ENCODE measurements at places on chromosomes 16 and 17.

DNA sequence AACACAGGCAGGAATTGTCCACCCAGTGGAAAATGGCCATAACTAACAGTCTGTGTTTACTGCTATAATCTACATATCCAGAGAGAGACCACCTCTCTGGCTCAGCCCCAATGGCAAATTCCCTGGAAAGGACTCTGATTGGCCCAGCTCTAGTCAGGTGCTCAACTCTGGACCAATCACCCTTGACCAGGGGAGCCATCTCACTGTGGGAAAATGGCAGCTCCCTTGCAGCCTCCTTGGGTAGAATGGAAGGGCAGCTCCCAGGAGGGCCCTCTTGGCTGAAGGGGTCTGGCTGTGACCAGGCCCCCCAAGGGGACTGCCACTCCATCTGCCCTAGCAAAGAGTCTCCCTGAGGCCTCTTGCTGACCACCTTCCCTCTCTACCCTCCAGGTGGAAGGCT, 3.1 kb downstream of the ALOX15B start:
- H3K27ac ChIP-seq = no peak overlapping the region
- DNase-seq = no peak
- H3K4me1 ChIP-seq = peaks cover 25% of the 10 kb centered on the region
- H3K27me3 ChIP-seq = no peaks in the 10 kb centered on the region
- no peak overlapping the region for H3K4me3 ChIP-seq

DNA sequence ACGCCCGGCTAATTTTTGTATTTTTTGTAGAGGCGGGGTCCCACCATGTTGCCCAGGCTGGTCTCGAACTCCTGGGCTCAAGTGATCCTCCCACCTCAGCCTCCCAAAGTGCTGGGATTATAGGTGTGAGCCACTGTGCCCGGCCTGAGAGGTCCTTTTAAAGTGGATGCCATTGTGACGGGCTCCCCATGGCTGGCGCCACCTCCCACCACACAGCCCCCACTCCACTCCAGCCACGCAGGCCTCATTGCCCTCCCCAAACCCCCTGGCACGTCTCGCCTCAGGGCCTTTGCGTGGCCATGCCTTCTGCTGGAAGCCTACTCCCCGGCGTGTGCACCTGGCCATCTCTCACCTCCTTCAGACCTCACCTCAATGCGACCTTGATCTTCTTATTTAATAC, 11.9 kb upstream of the KDM6B start:
- DNase-seq = no peak
- no peak overlapping the region for H3K27ac ChIP-seq
- H3K27me3 ChIP-seq = no peaks in the 10 kb centered on the region
- no peaks in the 10 kb centered on the region for H3K36me3 ChIP-seq

DNA sequence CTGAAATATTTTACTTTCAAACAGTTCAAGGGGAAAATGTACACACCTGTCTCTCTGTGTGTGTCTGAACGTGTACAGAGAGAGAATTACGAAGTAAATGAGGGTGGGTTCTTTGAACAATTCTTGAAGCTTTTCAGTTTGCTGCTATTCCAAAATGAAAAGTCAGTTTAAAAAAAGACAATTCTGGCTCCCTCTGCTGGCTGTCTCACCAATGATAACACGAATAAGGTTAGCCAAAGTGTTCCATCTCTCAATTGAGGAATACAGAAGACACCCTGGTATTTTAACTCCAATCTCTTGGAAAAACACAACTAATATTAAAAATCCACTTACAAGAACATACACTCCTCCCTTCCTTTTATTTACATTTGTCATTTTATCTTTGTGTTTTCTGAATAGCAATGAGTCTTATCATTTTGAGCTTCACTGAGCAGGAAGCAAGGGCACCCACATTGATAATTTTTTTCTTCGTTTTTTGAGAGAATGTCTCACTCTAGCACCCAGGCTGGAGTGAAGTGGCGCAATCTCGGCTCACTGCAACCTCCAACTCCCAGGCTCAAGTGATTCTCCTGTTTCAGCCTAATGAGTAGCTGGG, 20.5 kb downstream of the EFTUD2 start:
- H3K27ac ChIP-seq = no peak overlapping the region
- H3K27me3 ChIP-seq = no peaks in the 10 kb centered on the region
- H3K4me3 ChIP-seq = no peak overlapping the region
- no peaks in the 10 kb centered on the region for H3K4me1 ChIP-seq

DNA sequence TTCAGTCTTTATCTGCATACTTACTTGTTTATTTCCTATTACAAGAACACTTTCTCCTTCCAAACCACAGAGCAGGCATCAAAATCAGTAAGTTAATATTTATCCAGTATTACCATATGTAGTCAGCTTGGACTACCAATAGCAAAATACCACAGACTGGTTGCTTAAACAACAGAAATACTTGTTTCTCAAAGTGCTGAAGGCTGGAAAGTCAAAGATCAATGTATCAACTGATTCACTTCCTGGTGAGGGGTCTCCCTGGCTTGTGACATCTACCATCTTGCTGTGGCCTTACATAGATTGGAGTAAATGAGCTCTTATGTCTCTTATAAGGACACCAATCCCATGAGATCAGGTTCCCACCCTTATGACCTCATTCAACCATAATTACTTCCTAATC, 2.6 kb downstream of the STXBP4 start:
- no peaks in the 10 kb centered on the region for H3K27me3 ChIP-seq
- no peaks in the 10 kb centered on the region for H3K36me3 ChIP-seq
- no peak for DNase-seq
- H3K4me3 ChIP-seq = no peak overlapping the region

- H3K27ac ChIP-seq = no peak overlapping the region
- H3K4me1 ChIP-seq = peaks cover 25% of the 10 kb centered on the region
- DNase-seq = no peak
Observed at GRCh38 chr17:39011907-39012468, 44.8 kb upstream of the FBXO47 start.

DNA sequence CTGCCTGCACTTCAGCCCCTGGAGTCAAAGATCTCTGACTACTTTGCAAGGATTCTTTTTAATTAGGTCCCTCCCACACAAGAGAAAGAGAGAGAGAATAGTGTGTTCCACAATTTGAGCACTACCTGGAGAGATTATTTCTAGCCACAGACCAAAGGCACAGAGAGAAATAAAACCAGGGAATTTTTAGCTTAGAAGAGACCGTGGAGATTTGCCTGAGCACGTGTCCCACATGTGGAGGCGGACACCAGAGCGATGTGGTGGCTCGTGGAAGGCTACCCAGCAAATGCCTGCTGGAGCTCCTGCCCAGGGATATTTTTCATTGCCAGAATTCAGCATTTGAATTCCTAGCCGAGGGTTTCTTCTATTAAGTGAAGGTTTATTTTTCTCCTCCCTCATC, 50.6 kb downstream of the MGAT5B start:
- H3K27ac ChIP-seq = no peak overlapping the region
- H3K36me3 ChIP-seq = no peaks in the 10 kb centered on the region
- DNase-seq = no peak
- H3K4me3 ChIP-seq = no peak overlapping the region

DNA sequence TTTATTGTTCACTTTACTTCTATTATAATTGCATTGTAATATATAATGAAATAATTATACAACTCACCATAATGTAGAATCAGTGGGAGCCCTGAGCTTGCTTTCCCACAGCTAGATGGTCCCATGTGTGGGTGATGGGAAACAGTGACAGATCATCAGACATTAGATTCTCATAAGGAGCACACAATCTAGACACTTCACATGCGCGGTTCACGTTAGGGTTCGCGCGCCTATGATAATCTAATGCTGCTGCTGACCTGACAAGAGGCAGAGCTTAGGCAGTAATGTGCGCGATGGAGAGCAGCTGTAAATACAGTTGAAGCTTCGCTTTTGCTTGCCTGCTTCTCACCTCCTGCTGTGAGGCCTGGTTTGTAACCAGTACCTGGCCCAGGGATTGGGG, 40.2 kb downstream of the BCAS3 start:
- DNase-seq = no peak
- H3K4me1 ChIP-seq = no peaks in the 10 kb centered on the region
- no peaks in the 10 kb centered on the region for H3K27me3 ChIP-seq
- no peaks in the 10 kb centered on the region for H3K36me3 ChIP-seq
- no peak overlapping the region for H3K4me3 ChIP-seq

- H3K27ac ChIP-seq = no peak overlapping the region
- DNase-seq = no peak
- H3K4me1 ChIP-seq = no peaks in the 10 kb centered on the region
- no peaks in the 10 kb centered on the region for H3K27me3 ChIP-seq
- no peaks in the 10 kb centered on the region for H3K36me3 ChIP-seq
Observed at GRCh38 chr16:55001931-55002330, 71.3 kb downstream of the IRX5 start.

GRCh38 chr16:70018254-70018653, 67.1 kb downstream of the CLEC18A start:
- no peaks in the 10 kb centered on the region for H3K4me1 ChIP-seq
- no peak for DNase-seq
- H3K27me3 ChIP-seq = no peaks in the 10 kb centered on the region

DNA sequence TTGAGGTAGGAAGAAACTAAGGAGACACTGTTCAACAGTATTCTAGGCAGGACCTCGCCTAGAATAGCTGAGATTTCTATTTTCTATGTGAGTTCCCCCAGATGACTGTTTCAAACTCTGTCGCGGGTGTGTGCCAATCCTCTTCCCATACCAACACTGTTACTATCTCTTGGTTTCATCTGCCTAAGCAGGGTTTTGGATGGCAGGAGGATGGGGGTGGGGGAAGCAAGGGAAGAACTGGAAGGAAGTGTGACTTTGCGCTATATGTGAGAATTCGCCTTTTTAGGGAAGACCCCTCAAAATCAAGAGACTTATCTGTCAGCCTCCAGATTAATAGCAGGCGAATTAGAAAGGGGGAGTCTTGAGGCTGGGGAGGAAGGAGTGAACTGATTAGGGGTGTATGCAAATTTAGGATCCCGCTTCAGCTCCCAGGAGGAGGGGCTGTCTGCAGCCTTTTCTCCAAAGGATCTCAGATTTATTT, 521 bp upstream of the G6PC3 start:
- no peaks in the 10 kb centered on the region for H3K27me3 ChIP-seq
- H3K36me3 ChIP-seq = peaks cover 2% of the 10 kb centered on the region
- H3K4me1 ChIP-seq = peaks cover 40% of the 10 kb centered on the region
- peak overlapping the region; percentile 55 for H3K4me3 ChIP-seq
- no peak for DNase-seq
- peak overlapping the region; percentile 77 for H3K27ac ChIP-seq

DNA sequence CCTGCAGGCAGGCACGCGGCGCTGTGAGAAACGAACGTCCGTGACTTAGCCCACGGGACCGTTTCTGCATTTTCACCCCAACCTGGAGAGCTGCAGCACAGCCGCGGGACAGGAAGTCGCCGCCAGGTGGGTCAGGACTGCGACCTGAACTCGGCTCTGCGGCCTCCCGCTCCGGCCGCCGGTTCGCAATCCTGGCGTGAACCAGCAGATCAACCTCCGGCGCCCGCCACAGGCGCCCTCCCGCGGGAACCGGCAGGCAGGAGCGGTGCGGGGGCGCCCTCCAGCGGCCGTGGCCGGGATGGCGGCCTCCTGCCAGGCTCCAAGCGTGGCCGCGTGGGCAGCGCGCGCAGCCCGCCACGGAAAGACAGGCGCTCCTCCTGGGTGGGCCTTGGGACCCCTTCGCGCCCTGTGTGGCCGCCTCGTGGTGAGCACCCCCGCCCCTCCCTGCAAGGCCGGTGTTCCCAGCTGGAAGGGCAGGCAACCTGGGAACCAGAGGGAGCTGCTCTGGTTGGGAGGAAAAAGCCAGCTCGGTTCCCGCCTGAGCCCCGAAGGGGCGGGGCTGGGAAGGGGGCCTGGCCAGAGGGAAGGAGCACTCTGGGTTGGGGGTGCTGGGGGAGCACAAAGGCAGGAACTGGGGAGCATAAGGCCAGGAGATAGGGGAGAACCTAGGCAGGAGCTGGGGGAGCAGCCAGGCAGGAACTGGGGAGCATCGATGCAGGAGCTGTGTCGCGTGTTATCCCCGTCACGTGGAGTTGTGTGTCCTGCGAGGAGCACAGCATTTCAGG, 28.2 kb downstream of the ACTG1 start:
- H3K27me3 ChIP-seq = no peaks in the 10 kb centered on the region
- H3K4me1 ChIP-seq = peaks cover 52% of the 10 kb centered on the region
- H3K4me3 ChIP-seq = peak overlapping the region; percentile 38
- DNase-seq = no peak
- no peaks in the 10 kb centered on the region for H3K36me3 ChIP-seq

DNA sequence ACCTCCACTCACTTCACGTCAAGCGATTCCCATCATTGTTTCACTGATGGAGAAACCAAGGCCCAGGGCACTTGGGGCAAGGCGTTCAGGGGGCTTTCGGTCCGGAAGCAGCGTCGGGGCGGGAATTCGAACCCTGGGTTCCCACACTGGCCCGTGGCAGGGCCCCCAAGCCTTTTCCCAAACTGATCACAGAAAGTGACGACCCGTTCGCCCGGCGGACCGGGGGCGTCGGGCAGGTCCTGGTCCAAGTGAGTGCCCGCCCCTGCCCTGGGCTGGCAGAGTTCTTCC, 856 bp upstream of the MON1B start:
- H3K27ac ChIP-seq = peak overlapping the region; percentile 85
- no peaks in the 10 kb centered on the region for H3K36me3 ChIP-seq
- no peaks in the 10 kb centered on the region for H3K27me3 ChIP-seq
- H3K4me1 ChIP-seq = peaks cover 17% of the 10 kb centered on the region
- H3K4me3 ChIP-seq = peak overlapping the region; percentile 90
- no peak for DNase-seq

GRCh38 chr16:85909932-85910853, 11.2 kb downstream of the IRF8 start:
- DNase-seq = no peak
- no peaks in the 10 kb centered on the region for H3K4me1 ChIP-seq
- H3K4me3 ChIP-seq = no peak overlapping the region
- no peaks in the 10 kb centered on the region for H3K36me3 ChIP-seq

DNA sequence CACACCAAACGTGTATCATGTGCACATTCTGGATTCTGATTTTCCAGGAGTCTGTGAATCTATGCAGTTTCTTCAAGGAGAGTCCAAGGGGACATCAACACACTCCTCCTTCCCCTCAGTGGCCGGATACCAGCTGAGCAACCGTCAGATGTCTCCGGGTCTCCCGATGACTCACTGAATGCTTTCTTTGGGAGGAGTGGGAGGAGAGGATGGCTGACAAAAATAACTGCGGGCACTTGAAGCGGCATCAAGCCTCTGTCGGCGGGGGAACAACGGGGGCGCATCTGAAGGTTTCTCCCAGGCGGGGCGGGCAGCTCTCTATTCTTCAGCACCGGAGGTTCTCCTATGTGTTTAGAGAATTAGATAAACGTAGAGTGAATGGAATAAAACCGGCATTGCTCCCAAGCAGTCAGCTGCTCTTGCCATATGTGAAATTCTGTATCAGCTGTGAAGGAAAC, 24.6 kb upstream of the LRRC75A start:
- H3K36me3 ChIP-seq = no peaks in the 10 kb centered on the region
- peak overlapping the region; percentile 28 for H3K4me3 ChIP-seq
- H3K27ac ChIP-seq = peak overlapping the region; percentile 35

- no peak for DNase-seq
- no peak overlapping the region for H3K4me3 ChIP-seq
- H3K27me3 ChIP-seq = no peaks in the 10 kb centered on the region
- no peaks in the 10 kb centered on the region for H3K4me1 ChIP-seq
- no peak overlapping the region for H3K27ac ChIP-seq
- H3K36me3 ChIP-seq = no peaks in the 10 kb centered on the region
Observed at GRCh38 chr16:17235147-17235815, 235.5 kb downstream of the XYLT1 start.

Data from vagina (tissue), 2 donors.